ENCODE measurements at places on chromosomes 5 and 9.

GRCh38 chr5:155594270-155594669 lies 580.7 kb downstream of the KIF4B start:
- no peak for DNase-seq

DNA sequence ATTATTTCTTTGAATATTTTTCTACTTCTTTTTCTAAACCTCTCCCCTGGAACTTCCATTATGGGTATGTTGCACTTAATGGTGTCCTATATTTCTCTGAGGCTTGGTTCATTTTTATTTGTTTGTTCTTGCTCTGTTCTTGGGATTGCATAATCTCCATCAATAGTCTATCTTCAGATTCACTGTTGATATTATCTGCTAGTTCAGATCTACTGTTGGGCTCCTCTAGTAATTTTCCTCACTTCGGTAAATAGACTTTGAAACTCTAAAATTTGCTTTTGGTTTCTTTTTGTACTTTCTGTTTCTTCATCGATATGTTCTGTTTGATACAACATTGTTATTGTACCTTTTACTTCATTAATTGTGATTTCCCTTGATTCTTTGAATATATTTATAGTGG lies 76.3 kb downstream of the MTREX start:
- DNase-seq: no peak

DNA sequence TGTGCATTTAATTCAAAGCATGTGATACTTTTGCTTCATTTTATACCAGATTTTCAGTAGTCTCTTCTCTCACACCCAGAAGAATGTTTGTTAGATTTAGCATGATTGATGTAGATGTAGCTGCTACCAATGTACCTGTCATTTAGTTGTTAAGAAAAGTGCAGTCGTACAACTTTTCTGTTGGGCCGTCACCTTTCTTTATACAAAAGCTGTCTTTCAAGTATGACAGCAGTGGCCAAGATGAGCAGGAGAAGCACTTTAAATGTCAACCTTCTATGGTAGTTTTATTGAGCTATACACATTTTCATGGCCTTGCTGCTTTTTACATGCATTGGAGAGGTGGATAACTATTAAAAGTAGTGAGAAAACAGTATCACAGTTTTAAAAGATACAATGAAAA lies 77.7 kb upstream of the PTPRD start:
- DNase-seq: no peak

GRCh38 chr9:110668570-110669167 lies at the start of gene MUSK:
Gene MUSK (plus strand): TSS chr9:110668791. CDS start chr9:110668905, 114 bp downstream.
- no peak for DNase-seq

DNA sequence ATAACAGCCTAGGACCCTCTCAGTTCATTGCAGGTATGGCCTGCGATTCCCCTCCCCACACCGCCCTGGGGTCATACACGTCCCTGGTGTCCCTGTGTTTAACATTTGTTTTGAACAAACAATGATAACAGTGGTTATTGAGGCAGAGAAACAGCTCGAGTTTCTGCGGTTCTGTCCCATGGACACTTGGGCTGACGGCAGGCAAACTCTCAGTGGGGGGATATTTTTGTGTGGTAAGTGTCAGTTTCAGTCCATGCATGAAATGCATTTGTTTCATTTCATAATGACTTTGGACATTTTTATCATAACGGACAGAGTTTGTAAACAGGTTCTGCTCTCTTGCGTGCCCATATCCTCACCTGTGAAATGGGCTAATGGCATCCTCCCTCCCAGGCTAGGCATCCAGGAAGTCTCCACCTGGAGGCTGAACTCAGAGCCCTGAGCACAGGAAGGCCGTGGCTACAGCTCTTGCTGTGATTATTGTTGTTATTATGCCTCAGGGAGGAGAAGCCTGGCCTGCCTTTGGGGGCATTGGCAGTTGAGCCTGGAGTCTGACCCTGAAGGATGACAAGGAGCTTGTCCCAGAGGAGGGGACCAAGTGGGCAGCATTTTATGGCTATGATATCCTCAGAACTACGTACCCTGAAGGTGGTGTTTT lies 190.9 kb downstream of the GADD45G start:
- DNase-seq: no peak

- DNase-seq: peak; percentile 90
These were observed 87.8 kb downstream of the RXRA start for GRCh38 chr9:134413890-134414623.

DNA sequence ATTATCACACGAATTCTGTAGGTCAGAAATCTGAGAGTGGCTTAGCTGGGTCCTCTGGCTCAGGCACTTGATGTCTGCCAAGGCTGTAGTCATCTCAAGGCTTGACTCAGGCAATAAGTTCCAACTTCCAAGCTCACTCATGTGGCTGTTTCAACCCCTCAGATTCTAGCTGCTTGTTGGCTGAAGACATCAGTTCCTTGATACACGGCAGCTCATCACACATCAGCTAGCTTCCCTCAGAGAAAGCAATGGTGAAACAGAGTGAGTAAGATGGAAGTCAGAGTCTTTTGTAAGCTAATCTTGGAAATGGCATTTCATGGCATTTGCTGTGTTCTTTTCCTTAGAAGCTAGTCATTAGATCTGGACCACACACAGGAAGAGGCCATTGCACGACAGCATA lies 204.2 kb upstream of the PTGER4 start:
- no peak for DNase-seq

- DNase-seq: no peak
These were observed 99.5 kb upstream of the EQTN start for GRCh38 chr9:27396495-27396894.

GRCh38 chr9:73219985-73220626 lies 68.4 kb downstream of the ANXA1 start:
- no peak for DNase-seq

GRCh38 chr5:178411083-178411482 lies 178.5 kb upstream of the PHYKPL start:
- DNase-seq: no peak

DNA sequence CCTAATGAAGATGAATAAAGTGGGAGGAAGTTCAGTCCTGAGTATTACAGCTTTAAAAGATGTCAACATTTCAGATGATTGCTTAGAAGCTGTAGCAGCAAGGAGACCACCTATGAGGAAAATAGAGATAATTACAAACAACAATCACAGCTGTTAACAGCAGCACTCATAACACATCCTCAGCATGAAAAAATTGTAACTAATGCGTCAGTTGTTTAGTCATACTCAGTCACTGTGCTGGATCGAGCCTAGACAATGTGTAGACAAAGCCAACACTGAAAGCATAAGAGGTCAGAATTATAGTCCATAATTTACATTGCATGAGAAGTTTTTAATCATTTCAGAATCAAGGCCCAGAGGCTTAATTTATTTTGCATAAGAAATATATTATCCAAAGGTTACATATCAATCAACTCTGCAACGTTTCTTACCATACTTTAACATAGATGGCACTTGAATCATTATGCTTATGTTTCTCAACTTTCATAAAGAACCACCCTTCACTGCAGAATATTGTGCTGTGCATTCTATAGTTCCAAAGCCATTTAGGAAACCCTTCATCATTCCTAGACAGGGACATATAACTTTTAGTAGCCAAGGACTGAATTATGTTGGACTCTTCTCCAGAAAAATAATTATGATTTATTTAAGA lies 60.2 kb upstream of the HAPLN1 start:
- no peak for DNase-seq

DNA sequence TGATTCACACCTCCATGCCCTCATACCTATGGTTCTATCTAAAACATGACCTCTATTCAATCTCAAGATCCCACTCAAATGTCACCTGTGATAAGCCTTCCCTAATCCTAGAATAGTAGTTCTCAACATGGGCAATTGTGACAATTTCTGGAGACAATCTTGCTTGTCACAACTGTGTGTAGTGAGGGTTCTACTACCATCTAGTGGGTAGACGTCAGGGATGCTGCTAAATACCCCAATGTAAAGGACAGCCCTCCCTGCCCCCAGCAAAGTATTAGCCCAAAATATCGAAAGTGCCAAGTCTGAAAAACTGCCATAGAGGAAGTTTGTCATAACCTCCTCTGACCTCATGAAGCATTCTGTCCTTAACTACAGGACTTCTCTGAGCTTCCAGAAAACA lies 32.0 kb downstream of the TBCA start:
- DNase-seq: no peak

- no peak for DNase-seq
These were observed 192.9 kb downstream of the RAB3C start for GRCh38 chr5:58775701-58776262.

- no peak for DNase-seq
These were observed 8.5 kb downstream of the PRR7 start for GRCh38 chr5:177455036-177455660.

- DNase-seq: peak; percentile 79
These were observed 127.9 kb downstream of the PIK3R1 start for GRCh38 chr5:68343421-68343826.

DNA sequence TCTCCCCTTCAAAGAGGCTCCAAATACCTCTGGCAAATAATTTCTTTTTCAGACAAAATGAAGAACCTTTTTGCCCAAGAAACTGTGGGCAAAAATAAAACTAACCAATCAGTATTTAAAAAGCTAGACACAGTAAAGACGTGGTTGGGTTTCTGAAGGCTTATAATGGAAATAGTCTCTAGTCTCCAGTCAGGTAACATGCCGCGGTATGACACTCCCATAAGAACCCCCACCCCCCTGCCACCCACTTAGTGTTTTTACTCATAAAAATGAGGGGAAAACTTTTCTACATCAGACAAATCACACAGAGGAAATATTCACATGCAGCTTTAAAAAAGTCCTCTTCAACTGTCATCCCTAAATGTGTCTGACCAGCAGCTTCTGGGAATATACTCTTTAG lies 105.3 kb downstream of the THBS4 start:
- no peak for DNase-seq

GRCh38 chr9:37520641-37521040 lies 34.9 kb downstream of the POLR1E start:
- DNase-seq: no peak

DNA sequence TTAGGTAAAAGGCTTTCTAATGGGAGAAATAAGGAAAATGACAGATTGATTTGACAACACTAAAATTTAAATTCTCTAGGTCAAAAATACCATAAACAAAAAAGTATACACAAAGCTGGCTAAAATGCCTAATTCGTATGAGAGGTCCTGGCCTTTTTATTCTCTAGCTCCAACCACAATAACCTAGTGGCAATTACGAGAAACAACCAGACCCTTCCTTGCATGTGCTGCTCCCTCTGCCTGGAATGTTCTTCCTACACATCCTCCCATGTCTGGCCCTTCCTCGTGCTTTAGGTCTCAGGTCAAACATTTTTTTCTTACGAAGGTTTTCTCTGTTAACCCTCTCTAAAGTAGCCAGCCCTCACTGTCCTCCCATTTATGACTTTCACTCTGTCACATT lies 176.4 kb upstream of the PLPPR1 start:
- DNase-seq: no peak

DNA sequence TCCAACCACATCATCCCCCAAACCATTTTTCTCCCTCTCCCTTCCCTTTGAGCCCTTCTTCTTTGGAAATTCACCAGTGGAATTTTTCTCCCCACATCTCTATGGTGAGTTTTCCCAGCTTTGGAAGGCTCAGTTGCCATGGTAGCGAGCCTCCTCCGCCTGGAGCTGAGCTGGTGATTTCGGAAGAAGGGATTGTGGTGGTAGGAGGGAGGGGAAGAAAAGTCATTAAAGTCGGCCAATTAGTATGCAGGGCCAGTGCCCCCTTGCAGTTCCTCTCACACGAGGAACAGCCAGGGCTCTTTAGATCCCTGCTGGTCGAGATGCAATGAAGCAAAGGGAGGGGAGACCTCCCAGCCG lies 322.0 kb downstream of the NTRK2 start:
- DNase-seq: no peak

DNA sequence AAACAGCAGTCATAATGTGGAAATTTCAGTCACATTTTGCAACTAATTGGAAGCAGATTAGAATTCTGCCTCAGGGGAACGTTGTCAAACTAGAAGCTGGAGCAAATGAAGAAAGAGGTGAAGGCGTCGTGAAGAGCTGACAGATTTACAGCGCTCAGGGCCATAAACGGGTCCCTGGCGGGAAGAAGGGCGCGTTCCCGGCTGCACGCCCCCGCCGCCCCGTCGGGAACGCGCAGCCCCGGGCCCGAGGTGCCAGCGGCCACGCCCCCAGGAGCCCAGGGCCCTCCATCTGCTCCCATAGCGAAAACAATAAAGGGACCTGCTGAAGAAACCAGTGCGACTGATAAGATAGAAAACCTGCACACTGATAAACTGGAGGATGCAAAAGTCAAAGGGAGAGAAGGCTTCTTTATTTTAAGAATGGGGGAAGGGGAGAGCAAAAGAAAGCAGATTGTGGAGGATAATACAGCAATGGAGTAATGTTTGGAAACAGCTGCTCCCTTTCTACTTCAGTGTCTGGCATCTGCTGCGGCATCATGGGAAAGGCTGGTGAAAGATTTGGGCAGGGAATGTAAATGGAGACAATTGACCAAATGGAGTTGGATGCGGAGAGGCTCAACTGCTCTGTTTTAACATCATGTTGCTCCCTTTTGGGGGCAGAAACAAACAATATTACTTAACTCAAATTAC lies 11.1 kb downstream of the ZNF608 start:
- DNase-seq: no peak

DNA sequence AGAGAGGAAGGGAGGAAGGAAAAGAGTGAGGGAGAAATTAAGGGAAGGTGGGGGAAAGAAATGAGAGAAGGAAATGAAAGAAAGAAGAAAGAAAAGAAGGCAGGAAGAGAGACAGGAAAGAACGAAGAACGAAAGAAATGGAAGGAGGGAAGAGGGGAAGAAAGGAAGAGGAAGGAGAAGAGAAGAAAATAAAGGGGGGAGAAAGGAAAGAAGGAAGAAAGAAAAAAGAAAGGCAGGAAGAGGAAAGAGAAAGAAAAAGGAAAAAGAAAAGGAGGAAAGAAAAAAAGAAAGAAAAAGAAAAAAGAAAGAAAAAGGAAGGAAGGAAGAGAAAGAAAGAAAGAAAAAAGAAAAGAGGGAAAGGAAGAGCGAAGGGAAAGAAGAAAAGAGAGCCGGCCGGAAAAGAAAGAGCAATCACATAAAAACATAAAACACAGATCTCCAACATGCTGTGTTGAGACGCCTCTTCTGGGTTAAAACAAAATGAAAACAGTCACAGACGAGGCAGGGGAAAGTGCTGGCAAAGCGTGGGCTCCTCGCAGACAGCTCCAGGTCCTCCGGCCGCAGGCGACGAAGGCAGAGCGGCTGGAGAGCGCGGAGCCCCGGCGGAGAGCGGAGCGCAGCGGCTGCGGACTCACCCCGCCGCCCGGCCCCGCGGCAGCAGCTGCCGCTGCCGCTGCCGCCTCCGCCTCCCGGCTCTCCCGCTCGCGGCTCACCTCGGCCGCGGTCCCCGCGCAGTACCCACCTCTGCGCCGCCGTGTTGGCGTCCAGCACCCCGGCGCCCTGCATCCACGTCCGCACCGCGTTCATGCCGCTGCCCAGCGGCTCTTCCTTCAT lies 896 bp downstream of the EBF1 start:
- no peak for DNase-seq

- no peak for DNase-seq
These were observed 15.7 kb downstream of the CDC14B start for GRCh38 chr9:96604004-96604319.

DNA sequence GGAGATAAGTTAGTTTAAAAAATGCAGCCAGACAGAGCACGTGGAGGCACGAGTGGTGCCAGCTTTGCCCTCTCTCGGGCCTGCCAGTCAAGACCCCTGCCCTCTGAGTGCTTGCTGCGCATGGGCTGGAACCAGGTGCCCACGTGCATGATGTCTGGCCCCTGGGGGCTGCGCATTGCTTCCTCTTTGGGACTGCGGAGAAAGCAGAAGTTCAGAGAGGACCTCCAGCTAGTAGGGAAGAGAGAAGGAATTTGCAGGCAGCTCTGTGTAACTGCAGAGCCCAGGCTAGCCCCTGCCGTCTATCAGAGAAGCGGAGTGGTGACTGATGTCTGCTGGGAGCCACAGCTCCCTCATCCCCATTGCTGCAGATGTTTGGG lies 9.7 kb upstream of the RNU6ATAC start:
- no peak for DNase-seq

Measured in RWPE2 (cell line).